Lung (tissue), 17 donors: ENCODE measurements at places on chromosomes 16 and 17. TPM values are rescaled to one million over a fixed set of nuclear protein-coding genes. Genes with fewer than 3 reads are reported as not detected.
A peak's percentile ranks its signal among the peaks of the same experiment; 100 is the strongest.

DNA sequence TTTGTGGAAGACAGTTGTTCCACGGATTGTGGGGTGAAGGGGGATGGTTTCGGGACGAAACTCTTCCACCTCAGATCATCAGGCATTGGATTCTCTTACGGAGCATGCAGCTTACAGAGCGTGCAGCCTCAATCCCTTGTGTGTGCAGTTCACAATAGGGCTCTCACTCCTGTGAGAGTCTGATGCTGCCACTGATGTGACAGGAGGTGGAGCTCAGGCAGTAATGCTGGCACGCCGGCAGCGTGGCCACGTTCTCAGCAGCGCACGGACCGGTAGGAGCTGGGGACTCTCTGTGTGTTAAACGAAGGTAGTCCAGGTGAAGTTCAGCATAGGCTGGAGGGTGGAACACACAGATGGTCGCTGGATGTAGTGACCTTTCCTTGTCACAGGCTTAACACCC is 37.8 kb downstream of the SEC14L1 start:
- no peaks in the 10 kb centered on the region for H3K27me3 ChIP-seq
- no peak overlapping the region for H3K4me3 ChIP-seq
- peaks cover 15% of the 10 kb centered on the region for H3K4me1 ChIP-seq

GRCh38 chr17:49459401-49459984 is 35.6 kb upstream of the NGFR start:
- peaks cover 23% of the 10 kb centered on the region for H3K4me1 ChIP-seq
- H3K36me3 ChIP-seq = no peaks in the 10 kb centered on the region
- DNase-seq = no peak
- no peaks in the 10 kb centered on the region for H3K27me3 ChIP-seq

LGALS9 gene
- 19.8 TPM for total RNA-seq

- no peaks in the 10 kb centered on the region for H3K36me3 ChIP-seq
- no peaks in the 10 kb centered on the region for H3K4me1 ChIP-seq
- no peak for DNase-seq
- H3K27me3 ChIP-seq = no peaks in the 10 kb centered on the region
- no peak overlapping the region for H3K27ac ChIP-seq
- H3K4me3 ChIP-seq = no peak overlapping the region
These were observed 358.3 kb downstream of the SEC14L1 start for GRCh38 chr17:77498791-77499698.

CA10 gene
- total RNA-seq = 0.17 TPM

HOXB6 gene
- total RNA-seq = 6.1 TPM

DNA sequence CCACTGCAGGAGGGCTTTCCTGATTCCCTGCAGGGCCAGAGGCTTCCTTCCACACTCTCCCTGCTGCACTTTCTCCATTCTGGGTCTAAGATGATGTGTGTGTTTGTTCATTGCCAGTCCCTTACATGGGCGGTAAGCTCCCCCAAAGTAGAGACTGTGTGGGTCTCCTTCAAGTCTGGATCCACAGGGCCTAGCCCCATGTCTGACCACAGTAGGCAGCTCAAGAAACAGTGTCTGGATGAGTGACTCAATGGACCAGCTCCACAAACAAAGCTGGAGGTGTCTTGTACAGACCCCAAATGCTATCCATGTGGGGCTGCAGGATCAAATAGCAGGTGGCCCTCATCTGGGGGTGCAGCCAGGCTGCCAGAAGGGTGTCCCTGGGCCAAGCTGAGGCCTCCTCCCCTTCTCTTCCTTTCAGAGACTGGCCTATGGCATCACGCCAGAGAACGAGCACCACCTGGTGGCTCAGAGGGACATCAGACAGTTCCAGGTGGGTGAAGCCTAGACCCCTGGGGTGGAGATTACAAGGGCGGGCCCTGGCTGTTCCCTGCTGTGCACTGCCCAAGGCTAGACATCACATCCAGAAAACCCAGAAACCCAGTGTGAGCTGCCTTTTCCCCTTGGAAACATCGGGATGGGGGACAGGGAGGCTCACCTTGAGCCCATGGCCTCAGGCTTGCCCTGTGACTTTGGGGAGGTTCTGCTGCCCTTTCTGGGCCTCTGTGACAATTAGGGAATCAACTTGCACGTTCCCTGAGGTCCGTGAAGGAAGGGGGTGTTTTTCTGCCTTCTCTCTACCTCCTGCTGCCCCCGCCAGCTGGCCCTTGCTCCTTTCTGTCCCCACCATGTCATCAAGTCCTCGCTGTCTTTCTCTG is 45.9 kb downstream of the SLC6A2 start:
- peak; percentile 49 for DNase-seq
- no peak overlapping the region for H3K4me3 ChIP-seq
- H3K36me3 ChIP-seq = no peaks in the 10 kb centered on the region
- H3K27ac ChIP-seq = no peak overlapping the region
- H3K4me1 ChIP-seq = no peaks in the 10 kb centered on the region

GRCh38 chr17:79090443-79091225 is 16.0 kb downstream of the ENGASE start:
- no peaks in the 10 kb centered on the region for H3K36me3 ChIP-seq
- peaks cover 1% of the 10 kb centered on the region for H3K27me3 ChIP-seq
- no peaks in the 10 kb centered on the region for H3K4me1 ChIP-seq
- peak; percentile 45 for DNase-seq
- no peak overlapping the region for H3K4me3 ChIP-seq
- no peak overlapping the region for H3K27ac ChIP-seq
